ENCODE measurements at places on chromosomes 16 and 17. TPM values are rescaled to one million over a fixed set of nuclear protein-coding genes. Genes with fewer than 3 reads are reported as not detected.

The CETP gene
- total RNA-seq: not detected

The DNAAF1 gene
- total RNA-seq: not detected

GRCh38 chr16:3776316-3776715, 59.0 kb upstream of the TRAP1 start:
- H3K27ac ChIP-seq: no peak overlapping the region
- no peaks in the 10 kb centered on the region for H3K4me1 ChIP-seq
- DNase-seq: no peak
- peaks cover 85% of the 10 kb centered on the region for H3K36me3 ChIP-seq
- H3K4me3 ChIP-seq: no peak overlapping the region

GRCh38 chr17:62163847-62164246, 98.8 kb upstream of the MED13 start:
- no peaks in the 10 kb centered on the region for H3K27me3 ChIP-seq
- no peak for DNase-seq
- no peak overlapping the region for H3K4me3 ChIP-seq

DNA sequence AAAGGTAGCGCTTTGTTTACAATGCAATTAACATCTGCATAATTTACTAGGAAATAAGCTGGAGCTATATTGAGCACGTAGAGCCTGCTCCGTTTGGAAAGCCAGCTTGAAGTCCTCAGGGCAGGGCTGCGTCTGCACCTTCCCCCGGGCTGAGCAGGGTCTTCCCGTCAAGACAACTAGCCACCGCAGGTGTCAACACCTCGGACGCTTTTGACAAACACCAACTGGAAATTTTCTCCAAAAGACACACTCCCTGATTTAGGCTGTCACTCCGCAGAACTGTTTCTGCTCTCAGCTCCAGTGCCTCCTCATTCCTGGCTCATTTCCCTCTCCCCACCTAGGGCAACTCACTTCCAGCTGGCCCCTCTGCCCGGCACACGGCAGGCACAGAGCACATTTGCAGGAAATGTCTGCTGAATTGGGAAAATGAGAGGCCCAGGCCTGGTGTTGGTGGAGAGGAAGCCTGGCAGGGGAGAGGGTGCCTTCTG, 170.3 kb downstream of the MAF start:
- H3K27me3 ChIP-seq: no peaks in the 10 kb centered on the region
- no peaks in the 10 kb centered on the region for H3K36me3 ChIP-seq
- H3K27ac ChIP-seq: no peak overlapping the region
- H3K4me3 ChIP-seq: no peak overlapping the region

GRCh38 chr16:25747160-25747758, 55.5 kb downstream of the HS3ST4 start:
- H3K27ac ChIP-seq: no peak overlapping the region
- no peaks in the 10 kb centered on the region for H3K27me3 ChIP-seq
- no peaks in the 10 kb centered on the region for H3K4me1 ChIP-seq
- H3K4me3 ChIP-seq: no peak overlapping the region
- no peak for DNase-seq
- no peaks in the 10 kb centered on the region for H3K36me3 ChIP-seq

DNA sequence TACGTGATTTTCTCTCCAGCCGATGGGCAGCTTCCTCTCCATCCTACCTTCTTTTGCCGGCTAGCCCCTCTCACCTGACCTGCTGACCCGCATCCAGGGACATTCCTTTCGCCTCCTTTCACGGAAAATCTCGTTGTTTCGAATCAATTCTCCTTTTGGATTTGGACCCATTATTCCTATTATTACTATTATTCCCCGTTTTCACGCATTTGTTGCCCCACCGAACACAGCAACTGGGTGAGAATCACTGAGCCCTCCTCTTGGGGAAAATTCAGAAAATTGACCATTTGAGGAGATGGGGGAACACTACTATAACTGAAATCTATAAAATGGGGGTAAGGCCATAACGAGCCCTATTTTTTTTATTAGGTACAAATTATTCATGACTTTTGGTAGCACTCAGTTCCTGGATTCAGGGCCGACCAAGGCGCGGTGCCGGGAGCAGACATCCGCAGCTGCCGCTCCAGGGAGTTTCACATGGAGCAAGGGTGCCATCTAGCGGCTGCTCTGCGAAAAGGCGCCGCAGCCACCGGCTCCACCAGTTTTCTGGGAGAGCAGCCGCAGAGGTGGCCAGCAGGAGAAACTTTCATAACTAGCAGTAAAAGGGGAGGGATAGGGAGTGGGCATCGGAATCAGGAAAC, 3.3 kb upstream of the HOXB8 start:
- DNase-seq: peak; percentile 79
- H3K36me3 ChIP-seq: no peaks in the 10 kb centered on the region
- no peak overlapping the region for H3K4me3 ChIP-seq
- H3K4me1 ChIP-seq: peaks cover 40% of the 10 kb centered on the region

DNA sequence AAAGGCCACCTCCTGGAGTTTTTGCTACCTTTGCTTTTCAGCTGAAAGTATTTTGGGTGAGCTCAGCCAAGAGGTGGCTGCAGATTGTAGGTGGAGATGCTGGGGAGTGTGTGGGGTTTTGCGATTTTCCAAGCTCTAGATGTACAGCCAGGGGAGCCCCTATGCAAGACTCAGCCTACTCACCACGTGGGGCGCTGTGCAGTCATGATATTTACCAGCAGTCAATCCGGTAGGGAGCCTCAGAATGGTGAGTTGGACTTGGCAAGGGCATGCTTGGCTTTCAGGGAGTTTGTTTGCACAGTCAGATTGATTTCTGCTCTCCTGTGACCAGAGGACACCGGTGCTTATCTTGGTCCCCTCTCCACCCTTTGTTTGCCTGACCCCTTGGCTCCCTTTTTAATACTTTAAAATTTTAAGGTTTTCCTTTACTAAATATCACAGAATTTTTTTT, 175.3 kb downstream of the UTP18 start:
- H3K36me3 ChIP-seq: no peaks in the 10 kb centered on the region
- no peak overlapping the region for H3K27ac ChIP-seq
- no peak overlapping the region for H3K4me3 ChIP-seq
- H3K4me1 ChIP-seq: peaks cover 44% of the 10 kb centered on the region
- H3K27me3 ChIP-seq: no peaks in the 10 kb centered on the region

The CTU2 gene
- total RNA-seq: 39.3 TPM

GRCh38 chr17:46772475-46773220, 45.8 kb downstream of the WNT3 start:
- DNase-seq: no peak
- H3K4me3 ChIP-seq: peak overlapping the region; percentile 56
- H3K36me3 ChIP-seq: no peaks in the 10 kb centered on the region
- peaks cover 52% of the 10 kb centered on the region for H3K27me3 ChIP-seq

DNA sequence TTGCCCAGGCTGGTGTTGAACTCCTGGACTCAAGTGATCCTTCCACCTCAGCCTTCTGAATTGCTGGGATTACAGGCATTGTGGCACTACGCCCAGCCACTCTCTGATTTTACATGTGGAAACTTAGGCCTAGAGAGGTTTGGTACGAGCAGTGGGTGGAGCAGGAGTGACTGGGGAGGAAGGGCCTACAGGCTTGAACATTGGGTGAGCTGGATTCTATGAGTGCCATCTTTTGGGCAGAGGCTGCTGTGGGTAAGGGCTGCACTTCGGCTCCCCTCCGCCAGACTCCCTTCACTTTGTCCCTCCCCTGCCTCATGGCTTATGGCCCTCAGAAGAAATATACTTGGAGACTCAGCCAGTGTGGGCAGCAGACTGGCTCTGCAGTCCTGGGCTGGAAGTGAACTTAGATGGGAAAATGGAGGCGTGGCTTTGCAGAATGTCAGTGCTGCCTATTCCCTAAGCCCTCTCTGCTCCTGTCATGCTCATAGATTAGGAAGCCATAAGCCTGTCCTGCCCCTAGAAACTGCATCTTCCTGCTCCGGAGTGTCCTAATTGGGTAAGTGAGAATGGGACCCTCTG, 9.5 kb upstream of the MRC2 start:
- H3K36me3 ChIP-seq: peaks cover 19% of the 10 kb centered on the region
- H3K4me3 ChIP-seq: no peak overlapping the region
- H3K4me1 ChIP-seq: no peaks in the 10 kb centered on the region
- H3K27me3 ChIP-seq: no peaks in the 10 kb centered on the region
- no peak for DNase-seq

DNA sequence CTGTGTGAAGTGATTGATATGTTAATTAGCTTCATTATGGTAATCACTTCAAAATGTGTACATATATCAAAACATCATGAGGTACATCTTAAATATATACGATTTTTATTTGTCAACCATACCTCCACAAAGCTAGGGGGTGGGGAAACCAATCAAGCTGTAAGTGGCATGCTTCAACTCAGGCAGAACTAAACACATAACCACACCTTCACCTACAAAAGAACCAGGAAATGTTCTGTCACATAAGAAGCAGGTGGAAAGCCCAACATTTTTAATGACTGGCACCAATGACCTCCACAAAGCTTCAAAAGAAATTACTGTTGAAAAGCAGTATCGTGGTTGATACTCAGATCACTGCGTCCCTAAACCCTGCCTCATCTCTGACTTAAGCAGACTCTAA, 867.7 kb upstream of the EEF2KMT start:
- H3K27me3 ChIP-seq: no peaks in the 10 kb centered on the region
- no peak overlapping the region for H3K4me3 ChIP-seq
- H3K27ac ChIP-seq: no peak overlapping the region

The KRT27 gene
- not detected for total RNA-seq

- H3K27ac ChIP-seq: peak overlapping the region; percentile 83
- H3K4me1 ChIP-seq: peaks cover 100% of the 10 kb centered on the region
- peaks cover 20% of the 10 kb centered on the region for H3K36me3 ChIP-seq
- H3K27me3 ChIP-seq: no peaks in the 10 kb centered on the region
These were observed 322.1 kb downstream of the SEC14L1 start for GRCh38 chr17:77462553-77463497.

GRCh38 chr17:36697903-36698530, 96.6 kb downstream of the MRM1 start:
- peaks cover 33% of the 10 kb centered on the region for H3K27me3 ChIP-seq
- H3K4me3 ChIP-seq: no peak overlapping the region
- no peak overlapping the region for H3K27ac ChIP-seq
- H3K36me3 ChIP-seq: no peaks in the 10 kb centered on the region
- no peak for DNase-seq

DNA sequence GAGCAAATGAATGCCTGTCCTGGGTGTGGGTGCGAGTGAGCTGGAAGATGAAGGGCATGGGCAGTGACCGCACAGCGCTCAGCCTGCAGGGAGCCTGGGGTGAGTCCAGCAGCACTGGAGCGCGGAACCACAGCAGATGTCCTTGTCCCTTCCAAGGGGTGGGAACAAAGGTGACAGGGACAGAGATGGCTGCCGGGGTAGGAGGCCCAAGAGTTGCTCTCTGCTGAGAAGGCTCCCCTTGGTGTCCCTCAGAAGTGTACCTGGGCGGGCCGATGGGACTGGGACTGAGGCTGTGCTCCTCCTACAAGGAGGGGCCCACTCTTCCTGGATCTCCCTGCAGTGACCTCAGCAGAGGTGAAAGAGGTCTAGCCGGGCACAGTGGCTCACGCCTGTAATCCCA, 7.6 kb upstream of the PGAP6 start:
- H3K36me3 ChIP-seq: no peaks in the 10 kb centered on the region
- no peak overlapping the region for H3K27ac ChIP-seq
- H3K4me3 ChIP-seq: no peak overlapping the region
- peaks cover 8% of the 10 kb centered on the region for H3K4me1 ChIP-seq

The NATD1 gene
- 6.1 TPM for total RNA-seq

The KRT25 gene
- not detected for total RNA-seq

DNA sequence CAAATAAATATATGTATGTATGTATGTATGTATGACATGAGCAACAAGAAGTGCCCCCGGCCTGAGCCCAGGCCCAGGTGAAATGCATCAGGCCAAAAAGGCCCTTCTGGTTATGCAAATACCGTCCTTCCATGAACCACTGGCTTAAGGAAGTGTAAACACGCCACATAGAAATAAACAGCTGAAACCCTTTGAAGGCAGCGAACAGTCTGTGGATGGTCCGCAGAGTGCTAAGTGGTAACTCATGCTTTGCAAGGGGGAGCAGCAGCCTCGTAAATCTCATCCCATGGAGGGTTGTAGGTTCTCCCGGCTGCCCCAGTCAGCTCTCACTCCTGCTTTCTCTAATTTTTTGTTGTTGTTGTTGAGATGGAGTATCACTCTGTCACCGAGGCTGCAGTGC, 36.7 kb downstream of the COTL1 start:
- H3K27me3 ChIP-seq: no peaks in the 10 kb centered on the region
- no peak overlapping the region for H3K27ac ChIP-seq
- peaks cover 61% of the 10 kb centered on the region for H3K36me3 ChIP-seq
- peaks cover 61% of the 10 kb centered on the region for H3K4me1 ChIP-seq

The MT1M gene
- not detected for total RNA-seq

DNA sequence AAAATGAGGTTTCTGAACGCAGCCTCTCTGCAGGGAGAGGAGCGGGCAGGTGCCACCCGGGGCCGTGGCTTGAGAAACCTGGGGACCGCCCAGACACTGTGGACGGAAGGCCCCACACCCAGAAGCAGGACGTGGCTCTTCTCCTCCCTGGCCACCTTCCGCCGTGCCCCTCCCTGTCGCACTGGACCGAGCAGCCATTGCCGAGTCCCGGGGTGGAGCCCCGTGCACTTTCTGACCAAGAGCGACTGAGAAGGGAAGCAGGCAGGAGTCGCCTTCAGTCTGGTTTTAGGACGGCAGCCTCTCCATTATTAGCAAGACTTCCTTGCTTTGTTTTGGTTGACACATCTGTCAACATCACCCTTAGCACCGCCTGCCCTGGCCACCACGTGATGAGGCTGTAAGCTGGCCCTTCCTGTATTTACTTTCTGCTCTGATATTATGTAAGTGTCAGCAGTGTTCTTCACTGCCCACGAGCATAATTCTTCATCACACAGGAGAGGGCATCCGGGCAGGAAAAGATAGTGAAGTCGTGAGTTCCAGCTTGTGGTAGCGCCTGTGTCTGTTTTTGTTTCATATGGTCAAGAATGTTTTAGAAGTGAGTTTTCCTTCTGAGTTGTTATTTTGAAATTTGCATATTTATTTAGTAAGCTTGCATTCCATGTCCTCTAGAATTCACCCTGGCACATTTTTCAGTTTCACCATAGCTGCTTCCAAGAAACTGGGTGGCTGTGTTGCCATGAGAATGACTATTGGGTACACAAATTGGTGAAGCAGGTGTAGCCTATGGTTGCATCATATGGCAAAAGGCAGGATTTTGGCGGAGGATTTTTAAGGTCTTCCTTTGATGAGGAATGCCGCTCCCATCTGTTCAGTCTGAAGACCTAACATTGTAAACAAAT, 1.0 kb downstream of the HERPUD1 start:
- H3K36me3 ChIP-seq: peaks cover 36% of the 10 kb centered on the region
- DNase-seq: peak; percentile 18
- H3K4me3 ChIP-seq: peak overlapping the region; percentile 99
- H3K27me3 ChIP-seq: no peaks in the 10 kb centered on the region

GRCh38 chr16:53991754-53992378, 287.9 kb downstream of the FTO start:
- no peaks in the 10 kb centered on the region for H3K36me3 ChIP-seq
- no peak for DNase-seq
- no peaks in the 10 kb centered on the region for H3K4me1 ChIP-seq

The MT1A gene
- total RNA-seq: not detected

DNA sequence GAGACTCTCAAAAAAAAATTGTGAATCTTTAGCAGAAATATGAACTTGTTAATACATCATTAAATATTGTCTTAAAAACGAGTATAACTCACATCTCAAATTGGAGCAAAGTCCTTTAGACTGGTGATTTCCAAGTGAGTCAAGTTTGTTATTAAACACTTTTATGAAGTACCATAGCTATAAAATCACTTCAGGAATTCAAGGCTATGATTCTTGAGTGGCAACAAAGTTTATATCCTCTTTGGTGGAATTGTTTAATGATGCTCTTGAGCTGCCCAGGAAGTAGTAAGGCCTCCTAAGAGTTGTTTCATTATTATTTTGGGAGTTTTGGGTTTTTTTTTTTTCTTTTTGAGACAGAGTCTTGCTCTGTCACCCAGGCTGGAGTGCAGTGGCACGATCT, 16.7 kb upstream of the BLMH start:
- no peaks in the 10 kb centered on the region for H3K36me3 ChIP-seq
- no peaks in the 10 kb centered on the region for H3K27me3 ChIP-seq
- H3K27ac ChIP-seq: no peak overlapping the region
- DNase-seq: no peak
